ENCODE measurements at places on chromosomes 7 and 10. TPM values are rescaled to one million over a fixed set of nuclear protein-coding genes. Genes with fewer than 3 reads are reported as not detected.
A peak's percentile ranks its signal among the peaks of the same experiment; 100 is the strongest.

The ZNF804B gene
- polyA plus RNA-seq = not detected

The CNOT4 gene
- 13.8 TPM for polyA plus RNA-seq

The ITGB8 gene
- polyA plus RNA-seq = 0.64 TPM

DNA sequence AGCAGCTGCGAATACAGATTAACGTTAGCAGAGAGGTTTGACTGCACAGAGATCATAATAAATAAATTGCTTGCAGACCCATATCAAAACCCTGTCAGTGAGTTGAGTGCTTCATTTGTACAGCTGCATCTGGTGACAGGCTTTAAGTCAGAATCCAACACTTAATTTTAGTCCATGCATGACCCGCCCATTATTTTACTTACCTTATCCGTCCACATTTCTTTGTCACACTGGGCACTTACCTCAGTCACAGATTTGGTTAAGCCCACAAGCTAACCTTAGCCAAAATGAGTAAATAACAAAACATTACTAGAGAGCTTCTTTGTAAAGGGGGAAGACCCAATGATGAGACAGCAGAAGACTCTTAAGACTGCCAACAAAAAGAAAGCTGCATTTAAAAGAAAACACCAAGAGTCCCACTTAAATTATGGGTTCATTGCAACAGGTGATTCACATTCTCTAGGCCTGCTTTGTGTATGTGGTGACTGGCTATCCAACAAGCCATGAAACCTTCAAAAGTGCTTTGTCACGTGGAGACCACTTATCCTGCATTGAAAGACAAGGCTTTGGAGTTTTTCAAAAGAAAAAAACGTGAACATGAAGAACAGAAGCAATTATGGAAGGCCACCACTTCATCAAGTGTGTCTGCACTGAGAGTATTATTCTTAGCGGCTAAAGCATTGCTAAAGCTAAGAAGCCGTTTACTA is 32.2 kb downstream of the PHTF2 start:
- no peak for DNase-seq

DNA sequence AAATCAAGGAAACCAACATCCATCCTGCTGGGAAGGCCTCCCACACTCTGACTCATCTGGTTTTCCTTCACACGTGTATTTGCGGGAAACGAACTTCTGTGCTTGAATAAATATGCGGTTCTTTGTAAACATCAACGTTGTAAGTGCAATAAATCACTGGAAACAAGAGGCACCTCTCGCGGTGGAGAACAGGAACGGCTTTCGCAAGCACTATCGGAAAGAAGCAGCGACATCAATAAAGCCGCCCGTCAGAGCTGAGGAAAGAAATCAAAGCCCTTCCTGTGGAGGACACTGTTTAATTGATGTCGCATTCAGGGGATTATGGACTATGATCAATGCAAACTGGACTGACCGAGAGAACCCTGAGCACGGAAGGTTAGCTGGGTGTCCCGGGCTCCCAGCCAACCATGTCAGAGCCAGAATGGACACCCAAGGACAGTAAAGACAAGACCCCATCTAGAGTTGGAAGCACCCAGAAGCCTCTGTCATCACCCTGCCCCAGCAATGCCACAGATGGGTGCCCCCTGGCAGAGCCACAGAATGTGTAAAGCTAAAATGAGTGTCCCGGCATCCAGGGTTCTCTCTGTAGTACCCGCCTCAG is 37.6 kb downstream of the OAT start:
- no peak for DNase-seq

DNA sequence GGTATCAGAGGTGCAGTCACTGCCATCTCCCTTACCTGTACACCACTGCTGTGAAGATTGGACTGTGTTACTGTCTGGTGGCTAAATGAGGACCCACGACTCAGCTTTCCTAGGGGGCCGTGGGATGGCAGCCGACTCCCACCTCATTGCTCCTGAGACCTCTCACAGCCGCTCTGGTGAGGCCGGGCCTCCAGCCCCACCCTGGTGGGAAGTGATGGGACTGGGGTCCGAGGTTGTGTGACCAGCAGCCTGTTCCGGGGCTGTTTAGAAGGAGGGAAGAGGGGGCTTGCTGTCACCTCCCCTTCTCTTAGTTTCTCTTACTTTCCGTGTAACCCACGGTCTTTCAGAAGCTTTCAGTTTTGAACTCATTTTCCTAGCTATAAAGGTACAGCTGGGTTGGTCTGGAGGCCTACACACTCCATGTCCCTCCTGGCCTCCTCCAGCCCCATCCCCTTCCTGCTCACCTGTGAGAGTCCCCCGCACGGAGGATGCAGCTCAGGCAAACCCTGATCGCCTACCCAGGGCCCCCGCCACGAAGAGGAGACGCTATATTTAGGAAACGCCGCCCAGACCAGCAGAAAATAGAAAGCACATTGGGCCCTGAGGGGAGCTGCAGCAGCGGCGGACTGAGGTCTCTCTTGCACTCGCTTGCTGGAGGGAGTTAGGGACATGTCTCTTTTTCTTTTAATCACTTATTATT is 4.6 kb downstream of the EMX2 start:
- no peak for DNase-seq

DNA sequence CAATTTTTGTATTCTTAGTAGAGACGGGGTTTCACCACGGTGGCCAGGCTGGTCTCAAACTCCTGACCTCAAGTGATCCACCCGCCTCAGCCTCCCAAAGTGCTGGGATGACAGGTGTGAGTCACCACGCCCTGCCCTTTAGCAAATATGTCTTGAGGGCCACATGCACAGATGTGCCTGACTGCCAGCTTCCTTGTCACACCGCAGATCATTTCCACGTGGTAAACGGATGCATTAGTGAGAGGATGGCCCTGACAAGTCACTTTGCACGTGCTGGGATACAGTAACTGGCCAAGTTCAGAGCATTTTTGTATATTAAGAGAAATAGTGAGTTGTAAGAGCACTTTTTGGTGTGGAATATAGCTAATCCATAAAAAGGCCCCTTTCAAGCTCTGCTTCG is 44.3 kb upstream of the FAM180A start:
- DNase-seq = no peak

DNA sequence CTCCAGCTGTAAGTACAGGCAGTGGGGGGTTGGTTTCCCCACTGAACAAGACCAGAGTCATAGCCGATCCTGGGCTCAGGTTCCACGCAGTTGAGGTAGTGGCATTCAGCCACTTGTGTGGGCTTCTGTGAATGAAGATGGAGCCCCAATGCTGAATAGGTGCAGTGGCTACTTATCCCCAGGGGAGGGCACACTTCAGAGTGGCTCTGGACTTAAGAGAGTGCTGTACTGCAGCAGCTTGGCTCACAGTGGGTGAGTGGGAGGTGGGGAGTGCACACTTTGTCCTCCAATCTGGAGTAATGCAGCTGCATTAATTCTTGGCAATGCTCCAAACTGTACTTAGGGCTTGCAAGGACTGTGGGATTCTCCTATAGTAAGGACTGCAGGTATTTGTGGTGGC is 81.9 kb downstream of the BUB3 start:
- no peak for DNase-seq

DNA sequence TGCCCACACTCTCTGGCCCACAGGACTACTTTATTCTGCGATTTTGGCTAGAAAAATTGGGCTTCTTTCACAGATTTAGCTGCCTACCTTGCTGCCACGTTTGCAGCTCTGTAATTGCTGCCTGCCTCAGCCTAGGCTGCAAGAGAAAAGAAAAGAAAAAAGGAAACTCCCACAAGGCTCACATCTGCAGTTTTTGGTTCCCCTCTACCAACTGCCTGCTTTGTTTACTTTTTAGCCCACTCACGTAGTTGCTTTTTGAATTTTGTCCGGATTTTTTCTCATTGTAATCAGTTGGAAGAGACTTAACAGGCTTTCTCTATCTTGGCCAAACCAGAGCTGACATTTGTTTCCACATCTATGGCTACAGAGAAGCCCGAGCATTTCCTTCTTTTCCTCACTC is 24.3 kb downstream of the SUN3 start:
- no peak for DNase-seq

- DNase-seq = no peak
Measured at GRCh38 chr7:69772718-69773436, 174.6 kb downstream of the AUTS2 start.

GRCh38 chr7:127865466-127865865 is 165.8 kb downstream of the LRRC4 start:
- DNase-seq = peak; percentile 62

- DNase-seq = peak; percentile 26
Measured at GRCh38 chr10:112295853-112296830, 12.9 kb downstream of the TECTB start.

- no peak for DNase-seq
Measured at GRCh38 chr7:28168393-28169158, 12.0 kb downstream of the JAZF1 start.

Data from BJ (cell line).